ENCODE measurements at places on chromosomes 11 and 22.

GRCh38 chr22:29320546-29320945 lies 5.0 kb upstream of the RASL10A start:
- DNase-seq: no peak

- peak; percentile 78 for DNase-seq
These were observed at the start of gene CD44 for GRCh38 chr11:35138943-35139721. TSS of gene CD44 (plus strand) at chr11:35139171. CDS start at chr11:35139304, 133 bp downstream.

- DNase-seq: no peak
These were observed 43.4 kb upstream of the TSKU start for GRCh38 chr11:76739798-76740197.

GRCh38 chr11:15918212-15918611 lies 438.1 kb downstream of the SOX6 start:
- no peak for DNase-seq

DNA sequence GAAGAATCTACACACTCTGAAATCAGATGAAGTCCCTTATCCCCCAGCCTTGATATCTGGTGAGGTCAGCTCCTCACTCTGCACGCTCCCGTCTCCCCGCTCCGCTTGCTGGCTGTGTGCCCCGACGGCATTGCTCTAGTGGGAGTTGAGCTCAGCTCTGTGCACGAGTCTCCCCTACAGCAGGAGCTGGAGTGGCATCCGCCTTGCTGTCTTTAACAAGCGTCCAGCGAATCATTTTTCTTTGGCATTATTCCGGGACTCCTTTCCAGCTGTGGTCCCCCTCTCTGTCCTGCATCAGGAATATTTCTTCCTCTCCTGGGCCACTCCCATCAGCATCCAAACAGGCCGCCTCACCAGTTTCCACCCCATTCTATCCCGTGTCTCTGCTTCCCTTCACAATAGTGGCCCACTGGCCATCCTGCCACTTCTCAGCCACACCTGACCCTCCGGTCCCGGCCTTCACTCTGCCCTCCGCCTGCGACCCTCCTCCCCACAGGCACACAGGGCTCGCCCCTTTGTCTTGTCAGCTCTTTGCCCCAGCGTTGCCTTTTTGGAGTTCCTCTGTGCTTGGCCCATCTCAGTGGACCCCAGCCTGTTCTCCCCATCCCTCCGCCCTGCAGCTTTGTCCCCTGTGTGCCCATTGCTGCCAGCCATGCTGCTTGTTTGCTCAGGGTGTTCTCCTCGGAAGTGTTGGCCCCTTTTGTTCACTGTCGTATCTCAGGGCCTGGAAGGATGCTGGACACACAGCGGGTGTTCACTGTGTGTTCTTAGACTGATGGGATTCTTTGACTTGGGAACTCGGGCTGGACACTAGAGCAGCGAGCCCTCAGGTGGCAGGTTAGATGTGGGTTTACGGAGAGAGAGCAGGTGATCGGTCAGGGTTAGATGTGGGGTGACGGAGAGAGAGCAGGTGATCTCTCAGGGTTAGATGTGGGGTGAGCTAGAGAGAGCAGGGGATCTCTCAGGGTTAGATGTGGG lies 441.8 kb downstream of the TBC1D22A start:
- DNase-seq: no peak

DNA sequence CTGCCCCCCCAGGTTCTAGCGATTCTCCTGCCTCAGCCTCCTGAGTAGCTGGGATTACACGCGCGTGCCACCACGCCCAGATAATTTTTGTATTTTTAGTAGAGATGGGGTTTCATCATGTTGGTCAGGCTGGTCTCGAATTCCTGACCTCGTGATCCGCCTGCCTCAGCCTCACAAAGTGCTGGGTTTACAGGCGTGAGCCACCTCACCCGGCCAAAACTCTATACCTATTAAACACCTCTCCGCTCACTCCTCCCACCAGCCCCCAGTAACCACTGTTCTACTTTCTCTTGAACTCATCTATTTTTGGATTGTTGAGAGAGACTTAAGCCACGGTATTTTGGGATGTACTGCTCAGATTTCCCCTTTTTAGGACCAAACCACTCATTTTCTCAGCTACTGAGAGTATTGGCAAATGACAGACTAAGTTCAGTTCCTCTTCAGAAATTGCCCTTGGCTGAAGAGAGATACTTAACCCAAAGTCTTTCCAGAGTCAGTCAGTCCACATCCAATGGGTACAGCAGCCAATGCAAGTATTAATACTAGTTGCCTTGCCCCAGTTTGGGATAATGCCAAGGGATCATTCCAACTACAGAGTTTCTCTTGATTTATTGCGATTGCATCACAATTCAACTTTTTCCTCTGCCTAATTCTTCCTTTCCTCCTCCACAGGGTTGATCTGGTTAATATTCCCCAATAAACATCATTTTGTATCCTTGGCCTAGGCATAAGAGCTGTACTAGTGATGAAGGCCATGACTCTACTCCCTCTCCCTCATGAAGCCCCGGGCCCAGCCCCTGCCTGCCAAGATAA lies 36.8 kb upstream of the CSTF3 start:
- no peak for DNase-seq

GRCh38 chr11:104997288-104997687 lies 25.7 kb downstream of the CASP5 start:
- DNase-seq: no peak

DNA sequence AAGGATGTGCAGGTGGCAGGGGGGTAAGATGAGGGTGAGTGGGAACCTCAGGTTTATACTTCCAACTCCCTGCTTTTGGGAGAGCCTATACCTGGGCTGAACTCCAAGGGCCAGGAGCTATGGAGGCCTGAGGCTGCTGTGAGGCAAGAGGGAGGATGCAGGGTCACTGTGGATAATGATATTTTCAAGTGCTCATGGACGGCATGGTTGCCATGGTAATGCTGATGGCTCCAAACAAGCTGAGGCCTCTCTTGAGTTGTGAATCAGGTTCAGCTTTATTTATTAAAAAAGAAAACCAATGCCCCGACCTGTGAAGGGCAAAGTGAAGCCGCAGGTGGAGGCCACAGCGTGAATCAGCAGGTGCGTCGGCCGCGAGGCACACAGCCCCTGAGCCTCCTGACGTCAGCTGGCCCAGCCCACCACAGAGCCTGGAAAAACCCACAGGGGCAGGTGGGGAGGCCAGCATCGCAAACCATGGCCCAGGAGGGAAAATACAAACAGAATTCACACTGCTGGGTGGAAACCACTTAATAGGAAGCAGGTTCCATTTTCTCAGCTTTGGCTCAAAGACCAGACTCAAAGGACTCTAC lies 17.4 kb upstream of the CREB3L1 start:
- DNase-seq: no peak

DNA sequence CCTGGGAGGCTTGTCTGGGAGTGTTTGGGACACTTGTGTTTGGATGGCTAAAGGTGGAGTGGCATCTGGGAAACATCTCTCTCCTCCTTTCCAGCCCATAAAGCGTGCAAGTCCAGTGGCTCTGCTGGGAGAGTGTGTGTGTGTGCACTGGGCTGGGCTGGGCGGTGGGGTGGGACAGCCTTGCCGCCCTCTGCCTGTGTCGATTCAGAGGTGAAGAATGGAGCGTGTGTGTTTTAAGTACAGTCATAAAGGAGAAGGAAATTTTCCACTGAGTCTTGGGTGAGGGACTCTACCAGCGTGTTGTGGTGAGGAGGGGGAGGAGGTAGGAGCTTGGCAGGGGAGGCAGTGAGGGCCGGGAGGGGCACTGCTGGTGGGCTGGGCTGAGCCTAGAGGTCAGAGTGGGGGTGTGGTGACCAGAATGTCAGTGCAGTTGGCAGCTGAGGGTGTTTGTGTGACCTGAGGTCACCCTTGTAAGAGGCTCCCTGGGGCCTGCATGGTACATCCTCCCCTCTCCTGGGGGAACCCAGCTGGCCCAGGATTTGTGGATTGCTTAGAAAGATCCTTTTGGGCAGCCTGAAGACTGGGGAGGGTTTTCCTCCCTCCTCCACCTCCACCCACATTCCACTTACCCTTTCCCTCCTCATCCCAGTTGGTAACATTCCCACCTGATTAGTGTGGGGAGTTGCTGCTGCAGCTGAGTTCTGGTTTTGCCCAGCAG lies 1.7 kb downstream of the TIMP3 start:
- no peak for DNase-seq

GRCh38 chr22:44648821-44649565 lies 53.0 kb upstream of the PRR5 start:
- no peak for DNase-seq

DNA sequence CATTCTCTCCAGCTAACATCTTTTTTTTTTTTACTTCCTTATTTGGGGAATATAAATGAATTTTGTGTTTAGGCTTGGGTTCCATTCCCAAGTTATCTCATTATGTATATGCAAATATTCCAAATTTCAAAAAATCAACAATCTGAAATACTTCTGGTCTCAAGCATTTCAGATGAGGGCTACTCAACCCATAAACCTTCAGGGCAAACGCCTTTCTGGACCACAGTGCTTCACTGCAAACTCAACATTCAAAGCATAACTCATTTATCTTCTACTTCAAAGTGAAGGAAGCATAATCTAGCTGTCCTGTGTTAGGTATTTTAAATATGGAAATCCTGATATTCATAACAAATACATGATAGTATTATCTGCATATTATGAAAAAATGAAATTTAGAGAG lies 161.7 kb upstream of the PGR start:
- DNase-seq: no peak

DNA sequence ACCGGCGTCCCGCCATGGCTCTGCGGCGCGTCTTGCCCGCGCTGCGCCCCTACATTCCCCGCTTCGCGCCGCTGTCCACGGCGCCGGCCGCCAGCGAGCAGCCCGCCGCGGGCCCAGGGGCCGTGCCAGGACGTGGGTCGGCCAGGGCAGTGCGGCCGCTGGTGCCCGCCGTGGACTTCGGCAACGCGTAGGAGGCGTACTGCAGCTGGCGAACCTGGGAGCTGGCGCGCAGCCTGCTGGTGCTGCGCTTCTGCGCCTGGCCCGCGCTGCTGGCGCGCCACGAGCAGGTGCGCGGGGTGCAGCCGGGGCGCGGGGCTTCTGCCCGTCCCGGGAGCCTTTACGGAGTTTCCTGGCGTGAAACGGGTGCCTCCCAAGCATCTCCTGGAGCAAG lies 20.1 kb downstream of the DGCR6L start:
- DNase-seq: no peak

GRCh38 chr11:74671520-74672196 lies 59.6 kb downstream of the CHRDL2 start:
- DNase-seq: no peak

DNA sequence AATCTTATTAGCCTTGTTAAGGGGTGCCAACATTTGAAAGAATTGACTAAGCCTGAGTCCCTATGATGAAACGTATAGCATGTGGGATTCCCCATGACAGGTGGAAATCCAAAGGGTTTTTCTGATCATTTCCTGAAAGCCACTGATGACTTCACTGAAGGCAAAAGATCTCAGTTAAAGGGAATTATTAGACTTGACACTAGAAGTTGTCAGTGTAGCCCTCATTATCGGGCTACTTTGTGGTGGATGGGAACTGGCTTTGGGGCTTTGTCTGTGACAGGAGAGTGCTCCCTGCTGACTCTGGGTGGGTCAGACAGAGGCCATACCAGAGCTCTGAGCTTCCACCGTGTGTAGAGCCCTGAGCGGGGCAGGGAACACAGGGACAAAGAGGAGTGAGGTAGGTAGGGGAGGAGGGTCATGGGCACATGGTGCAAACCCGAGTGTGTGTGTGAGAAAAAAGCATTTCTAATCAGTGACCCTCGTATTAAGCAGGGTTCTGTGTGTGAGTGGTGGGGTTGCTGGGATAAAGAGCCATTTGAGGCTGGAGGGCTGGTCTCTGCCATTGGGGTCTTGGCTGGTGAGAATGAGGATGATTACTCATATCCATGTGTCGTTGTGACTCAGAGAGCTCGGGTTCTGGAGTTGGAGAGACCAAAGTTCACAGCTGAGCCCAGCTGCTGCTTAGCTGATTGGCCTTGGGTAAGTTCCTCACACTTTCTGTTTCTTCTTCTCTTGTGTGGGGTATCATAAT lies 101.1 kb downstream of the GRIK4 start:
- DNase-seq: peak; percentile 23

GRCh38 chr11:34208266-34209135 lies 103.1 kb downstream of the NAT10 start:
- peak; percentile 53 for DNase-seq

GRCh38 chr11:95248666-95249467 lies 17.9 kb upstream of the SESN3 start:
- DNase-seq: no peak

DNA sequence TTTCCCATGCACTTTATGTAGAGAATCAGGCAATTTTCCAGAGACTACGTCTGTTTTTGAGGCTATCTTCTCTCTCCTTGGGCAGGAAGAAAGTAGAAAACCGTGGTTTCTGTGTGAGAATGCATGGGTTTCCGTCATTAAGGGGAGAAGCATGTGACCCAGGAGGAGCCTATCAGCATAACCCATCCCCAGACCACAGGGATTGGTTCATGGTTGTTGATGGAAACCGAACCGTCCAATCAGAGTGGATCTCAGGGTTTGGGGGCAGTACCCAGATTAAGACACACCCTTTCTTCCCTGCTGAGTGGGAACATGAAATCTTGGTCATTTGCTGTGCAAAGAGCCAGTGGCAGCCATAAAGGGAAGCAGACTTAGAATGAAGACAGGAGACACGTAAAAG lies 517.8 kb downstream of the MN1 start:
- no peak for DNase-seq

DNA sequence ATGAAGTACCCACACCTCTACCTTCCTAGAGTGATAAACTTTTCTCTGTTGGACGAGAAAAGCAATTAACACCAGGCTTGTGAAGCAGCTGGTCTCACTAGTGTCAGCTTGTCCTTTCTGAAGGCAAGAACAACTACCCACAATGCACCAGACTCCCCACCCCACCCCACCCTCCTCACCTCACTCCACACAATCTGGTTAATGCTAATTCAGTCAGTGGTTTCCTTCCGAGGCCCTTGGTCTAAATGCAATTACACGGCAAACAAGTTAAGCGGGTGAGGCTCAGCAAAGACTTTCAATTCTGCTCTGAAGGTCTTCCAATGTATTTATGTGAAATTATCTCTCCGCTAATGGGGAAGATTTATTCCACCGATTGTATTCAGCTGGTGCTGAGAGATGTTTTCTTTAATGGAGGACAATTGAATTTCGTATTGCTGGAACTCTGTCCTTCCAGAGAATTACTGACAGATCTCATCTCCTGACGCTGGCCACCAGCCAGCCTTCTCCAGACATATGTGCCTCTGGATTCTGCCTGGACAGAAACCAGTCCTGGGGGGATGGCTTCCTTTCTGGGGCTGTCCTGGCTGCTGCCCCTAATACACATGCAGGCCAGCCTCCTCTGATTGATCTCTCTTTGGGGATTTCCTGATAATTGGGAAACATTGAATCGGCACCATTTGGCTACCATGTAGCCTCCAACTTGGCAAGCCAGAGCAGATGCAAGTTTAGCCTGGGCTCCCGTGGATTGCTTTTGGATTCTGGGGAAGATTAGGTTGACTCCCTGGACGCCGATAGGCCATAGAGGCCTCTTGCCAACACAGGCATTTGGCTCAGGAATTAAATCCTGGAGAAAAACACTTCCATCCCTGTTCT lies 165.8 kb upstream of the NARS2 start:
- DNase-seq: no peak

GRCh38 chr11:41921746-41922390 lies 462.4 kb upstream of the LRRC4C start:
- no peak for DNase-seq
